ENCODE measurements at places on chromosomes 13 and 19. TPM values are rescaled to one million over a fixed set of nuclear protein-coding genes. Genes with fewer than 3 reads are reported as not detected.

DNA sequence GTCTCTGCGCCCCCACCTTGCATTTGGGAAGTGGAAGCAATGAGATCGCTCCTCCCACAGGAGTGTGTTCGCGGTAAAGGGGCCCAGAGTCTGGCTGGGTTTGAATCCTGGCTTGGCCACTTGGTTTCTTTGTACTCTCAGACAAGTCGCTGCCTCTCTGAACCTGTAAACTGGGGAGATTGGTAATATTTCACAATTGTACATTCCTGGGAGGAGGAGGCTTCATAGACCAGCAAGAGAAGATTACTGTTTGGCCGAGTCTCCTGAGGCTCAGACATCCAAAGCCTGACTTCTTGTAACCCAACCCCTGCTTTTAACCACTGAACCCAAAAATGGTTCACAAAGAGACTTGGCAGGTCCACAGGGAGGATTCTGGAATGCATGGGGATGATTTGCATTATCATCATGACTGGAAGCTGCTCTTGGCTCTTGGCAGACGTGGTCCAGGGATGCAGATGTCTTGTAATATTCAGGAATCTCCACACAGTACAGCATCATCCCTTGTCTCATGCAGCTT, 13.6 kb upstream of the STRN4 start:
- H3K27me3 ChIP-seq: no peaks in the 10 kb centered on the region
- no peaks in the 10 kb centered on the region for H3K4me1 ChIP-seq
- DNase-seq: no peak
- H3K4me3 ChIP-seq: no peak overlapping the region

GRCh38 chr13:98619556-98619955, 42.6 kb upstream of the STK24 start:
- H3K27me3 ChIP-seq: no peaks in the 10 kb centered on the region
- H3K36me3 ChIP-seq: no peaks in the 10 kb centered on the region
- no peak for DNase-seq
- no peak overlapping the region for H3K27ac ChIP-seq

The ZIM2 gene
- not detected for total RNA-seq

The DZIP1 gene
- 8.1 TPM for total RNA-seq

- H3K4me1 ChIP-seq: no peaks in the 10 kb centered on the region
- no peak overlapping the region for H3K27ac ChIP-seq
- no peaks in the 10 kb centered on the region for H3K27me3 ChIP-seq
- DNase-seq: no peak
Observed at GRCh38 chr13:76711550-76712182, 174.5 kb downstream of the KCTD12 start.

The SERPINE3 gene
- total RNA-seq: not detected

The CC2D1A gene
- 48.2 TPM for total RNA-seq

Data from Caco-2 (cell line).